ENCODE measurements at places on chromosomes 1 and 21.

DNA sequence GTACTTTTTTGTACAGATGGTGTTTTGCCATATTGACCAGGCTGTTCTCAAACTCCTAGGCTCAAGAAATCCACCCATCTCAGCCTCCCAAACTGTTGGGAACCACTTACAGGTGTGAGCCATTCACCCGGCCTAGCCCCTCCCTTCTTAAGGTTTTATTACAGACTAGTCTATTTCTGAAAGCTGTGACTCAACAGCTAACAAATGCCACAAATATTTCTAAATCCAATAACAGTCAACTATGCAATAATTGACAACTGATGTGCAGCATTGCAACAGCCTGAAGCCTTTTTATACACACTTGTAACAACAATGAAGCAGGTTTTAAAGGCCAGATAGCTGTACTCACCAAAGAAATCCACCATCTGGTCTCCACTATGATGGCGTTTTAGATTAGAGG, 51.4 kb downstream of the GRIK1 start:
- no peak for DNase-seq

DNA sequence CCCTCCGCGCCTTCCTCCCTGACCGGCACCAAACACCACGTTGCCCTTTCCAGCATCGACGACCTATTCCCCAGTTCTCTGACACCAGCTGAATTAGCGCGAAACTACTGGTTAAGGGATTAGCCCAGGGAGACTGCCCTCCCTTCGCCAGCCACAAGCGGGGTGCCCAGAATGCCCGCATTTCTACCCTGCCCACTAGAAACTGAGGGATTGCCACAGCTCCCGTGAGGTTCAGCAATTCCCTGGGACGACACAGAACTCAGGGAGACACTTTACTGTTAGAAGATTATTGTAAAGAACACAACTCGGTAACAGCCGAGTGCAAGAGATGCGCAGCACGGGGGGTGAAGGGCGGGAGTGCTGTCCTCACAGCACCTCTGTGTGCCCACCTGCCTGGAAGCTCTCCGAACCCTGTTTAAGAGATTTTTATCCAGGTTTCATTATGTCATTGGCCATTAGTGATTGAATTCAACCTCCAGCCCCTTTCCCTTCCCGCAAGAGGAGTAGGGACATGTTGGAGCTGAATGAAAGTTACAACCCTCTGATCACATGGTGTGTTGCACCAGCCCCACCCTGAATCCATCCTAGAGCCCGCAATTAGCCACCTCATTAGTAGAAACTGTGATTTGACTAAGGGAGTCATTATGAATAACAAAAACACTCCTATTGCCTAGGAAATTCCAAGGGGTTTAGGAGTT, 15.8 kb upstream of the RIPPLY3 start:
- DNase-seq = no peak

GRCh38 chr1:66852870-66853269, 51.8 kb upstream of the INSL5 start:
- no peak for DNase-seq

DNA sequence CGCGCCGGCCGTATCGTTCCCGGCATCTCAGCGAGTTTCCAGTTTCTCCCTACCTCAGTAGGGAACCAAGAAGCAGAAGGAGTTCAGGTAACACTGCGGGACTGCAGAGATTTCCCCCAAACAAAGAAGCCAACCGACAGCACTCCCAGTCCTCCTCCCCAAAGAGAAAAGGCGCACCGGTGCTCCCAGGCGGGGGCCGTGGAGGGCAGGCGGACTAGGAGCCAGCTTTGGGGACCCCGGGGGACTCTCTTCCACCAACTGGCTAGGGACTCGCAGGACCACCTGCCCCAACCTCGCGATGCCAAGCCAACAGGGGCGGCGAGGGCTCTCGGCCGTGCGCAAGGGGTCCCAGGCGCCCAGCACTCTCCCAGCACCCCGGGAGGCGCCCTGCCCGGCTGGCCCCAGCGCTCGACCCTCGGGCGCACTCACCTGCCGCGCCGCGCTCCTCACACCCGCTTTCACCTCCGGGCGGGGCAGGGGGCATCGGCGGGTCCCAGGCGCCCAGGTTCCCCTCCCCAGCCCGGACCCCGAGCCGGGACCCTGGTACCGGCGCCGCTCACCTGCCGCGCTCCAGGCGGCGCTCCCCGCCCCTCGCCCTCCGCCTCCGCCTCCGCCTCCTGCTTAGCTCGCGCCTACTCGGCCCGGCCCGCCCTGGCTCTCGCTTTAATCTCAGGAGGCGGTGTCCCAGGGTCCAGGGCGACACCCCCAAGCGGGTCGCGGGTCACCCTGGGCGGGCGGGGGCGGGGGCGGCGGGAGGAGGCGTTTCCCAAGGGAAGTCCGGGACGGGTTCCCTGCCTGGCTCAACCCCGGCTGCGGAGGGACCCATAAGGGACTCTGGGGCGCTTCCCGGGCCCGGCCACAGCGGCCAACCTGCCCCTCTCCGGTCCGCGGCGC, at the start of gene TMPRSS2:
TMPRSS2 (minus strand) TSS at position 638 of the 894 bp plus-strand sequence. CDS start 10,025 bp downstream, outside the sequence.
- DNase-seq = peak; percentile 4

GRCh38 chr1:112342558-112342957, 53.5 kb upstream of the CTTNBP2NL start:
- DNase-seq = no peak

DNA sequence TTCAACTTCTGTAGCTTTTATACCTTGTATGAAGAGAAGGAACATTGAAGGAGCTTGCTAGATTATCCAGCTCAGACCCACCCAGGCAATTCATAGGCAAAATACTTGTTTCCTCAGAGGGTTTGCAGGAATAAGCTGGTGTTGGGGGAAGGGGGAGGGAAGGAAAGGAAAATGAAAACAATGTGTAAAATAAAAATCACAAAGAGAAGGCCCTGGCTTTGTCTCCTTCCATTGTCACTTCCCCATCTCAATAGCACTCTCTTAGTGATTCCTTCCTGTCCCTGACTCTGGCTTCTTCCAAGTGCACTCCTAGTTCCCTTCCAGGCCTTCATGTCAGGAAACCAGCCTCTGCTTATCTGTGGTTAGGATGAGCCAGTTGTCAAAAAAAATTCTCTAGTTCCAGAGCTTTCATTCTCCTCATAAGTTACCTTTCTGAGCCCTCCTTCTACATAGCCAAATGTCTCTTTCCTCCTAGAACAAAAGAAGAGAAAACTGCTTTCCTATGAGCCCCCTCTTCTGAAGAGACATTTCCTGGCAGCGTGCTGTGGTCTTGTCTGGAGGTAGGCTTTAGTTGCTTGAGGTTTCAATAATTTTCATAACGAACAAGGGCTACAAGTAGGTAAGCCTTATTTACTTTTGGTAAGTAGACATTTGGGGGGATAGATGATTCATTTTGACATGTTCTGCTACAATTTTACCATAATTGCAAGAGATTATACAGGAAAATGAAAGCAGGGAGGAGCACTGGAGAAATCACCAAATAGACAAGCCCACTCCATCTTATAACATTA, 45.7 kb downstream of the FASLG start:
- DNase-seq = no peak

DNA sequence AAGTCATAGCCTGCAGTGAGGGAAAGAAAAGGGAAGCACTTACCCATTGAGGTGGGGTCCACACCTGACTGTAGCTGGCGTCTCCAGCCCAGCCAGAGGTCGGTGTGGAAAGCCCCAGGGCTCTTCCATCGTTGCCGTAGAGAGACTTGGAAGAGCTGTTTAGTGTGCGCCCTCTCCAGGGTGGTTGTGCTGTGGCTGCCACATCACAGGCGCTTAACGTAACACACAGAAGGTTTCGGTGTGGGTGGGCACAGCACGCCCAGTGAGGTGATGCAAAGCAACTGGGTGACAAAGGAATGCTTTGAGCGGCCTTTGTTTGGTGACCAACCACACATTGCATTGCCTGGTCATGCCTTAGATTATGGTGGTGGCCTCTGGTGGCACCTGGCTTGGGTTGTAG, 36.8 kb upstream of the KIF1B start:
- DNase-seq = peak; percentile 39

- no peak for DNase-seq
These were observed 58.9 kb downstream of the OLFML3 start for GRCh38 chr1:114037962-114038816.

DNA sequence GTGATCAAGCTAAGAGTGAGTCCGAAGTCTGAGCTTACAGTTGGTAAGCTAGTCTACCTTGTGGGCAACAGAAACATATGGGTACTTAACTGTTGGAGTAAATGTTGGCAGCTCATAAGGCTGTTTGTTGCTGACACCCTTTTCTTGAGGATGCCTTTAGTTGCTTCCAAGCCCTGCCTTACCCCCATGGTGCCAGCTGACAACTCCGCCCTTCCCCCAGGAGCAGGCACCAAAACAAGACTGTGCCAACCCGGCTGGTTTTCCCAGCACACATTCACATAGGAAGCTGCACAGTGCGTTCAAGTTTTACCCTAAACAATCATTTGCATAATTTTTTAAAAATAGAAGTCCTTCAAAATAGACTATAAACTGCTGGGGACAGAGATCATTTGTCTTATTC, 150.2 kb upstream of the LMO4 start:
- DNase-seq = no peak

- DNase-seq = no peak
These were observed 41.2 kb upstream of the FOXO6 start for GRCh38 chr1:41319807-41320711.

- DNase-seq = no peak
These were observed 204.7 kb downstream of the KAZN start for GRCh38 chr1:14803002-14803789.

- DNase-seq = peak; percentile 67
These were observed 1531.1 kb downstream of the MRPL39 start for GRCh38 chr21:24076179-24076578.

GRCh38 chr1:161986328-161986727, 37.3 kb downstream of the OLFML2B start:
- DNase-seq = no peak

GRCh38 chr1:20308569-20308968, 17.9 kb downstream of the VWA5B1 start:
- DNase-seq = no peak

- DNase-seq = no peak
These were observed 217.2 kb upstream of the C1orf105 start for GRCh38 chr1:172203135-172203823.

DNA sequence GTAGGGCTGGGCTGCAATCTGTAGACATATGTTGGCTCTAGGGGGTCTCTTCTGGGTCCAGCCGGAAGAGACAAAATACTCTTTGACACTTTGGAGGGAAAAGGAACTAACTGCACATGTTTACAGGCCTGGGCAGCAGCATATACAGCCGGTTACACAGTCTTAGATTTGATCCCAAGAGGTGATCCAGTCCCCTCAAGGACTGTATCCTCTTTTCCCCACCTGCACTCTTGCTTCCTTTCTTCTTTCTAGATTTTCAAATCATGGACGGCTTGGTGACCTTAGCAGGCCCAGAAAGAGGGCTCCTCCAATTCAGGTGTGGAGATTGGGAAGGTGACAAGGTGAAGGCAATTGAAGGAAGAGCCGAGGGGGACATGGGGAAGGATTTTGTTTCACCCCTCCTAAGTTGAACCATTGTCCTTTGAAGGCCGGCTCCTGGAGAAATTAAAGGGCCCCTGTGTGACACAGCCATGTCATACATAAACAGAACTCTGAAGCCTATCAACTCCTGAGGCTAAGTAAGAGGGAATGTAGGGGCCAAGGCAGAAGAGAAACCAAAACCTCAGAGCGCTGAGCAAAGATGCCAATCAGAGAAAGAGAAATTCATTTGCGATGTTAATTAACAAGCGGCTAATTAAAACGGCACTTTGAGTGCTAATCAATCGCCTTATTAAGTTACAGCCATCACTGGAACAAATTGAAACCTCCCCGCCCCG, 5.9 kb upstream of the BARHL2 start:
- DNase-seq = no peak

GRCh38 chr1:181397845-181398244, 85.5 kb upstream of the CACNA1E start:
- DNase-seq = no peak

- no peak for DNase-seq
These were observed 6.1 kb upstream of the MTF1 start for GRCh38 chr1:37865348-37866120.

All from B cell (primary cell).